Osteoblast (primary cell): ENCODE measurements at places on chromosomes 2 and 18. TPM values are rescaled to one million over a fixed set of nuclear protein-coding genes. Genes with fewer than 3 reads are reported as not detected.

Gene HOXD13
- total RNA-seq: not detected in 2 replicates

GRCh38 chr18:13290856-13291271 lies 72.3 kb downstream of the LDLRAD4 start:
- no peak for DNase-seq

GRCh38 chr2:171706152-171706803 lies 19.0 kb downstream of the DYNC1I2 start:
- DNase-seq: no peak

DNA sequence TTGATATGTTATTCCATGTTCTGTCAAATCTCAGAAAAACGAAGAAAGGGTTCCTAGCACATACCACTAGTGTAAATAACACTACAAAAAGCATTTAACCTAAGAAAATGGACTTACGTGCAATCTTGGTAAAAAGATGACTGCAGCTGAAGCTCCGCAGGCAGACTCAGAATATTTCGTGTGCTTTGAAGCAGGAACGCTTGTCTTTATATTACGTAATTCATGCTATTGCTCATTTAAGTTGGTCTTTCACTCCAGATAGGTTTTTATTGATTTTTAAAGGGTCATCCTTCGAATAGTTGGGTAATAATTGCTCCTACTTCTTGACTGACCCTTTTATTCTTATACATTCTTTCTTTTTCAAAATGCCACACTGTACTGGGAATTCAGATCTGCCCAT lies 44.0 kb downstream of the ID2 start:
- DNase-seq: no peak

Gene ABCB11
- total RNA-seq: under 0.01 TPM in 1 of 2 replicates, not detected in the other

Gene NFU1
- 34.0 and 36.2 TPM in 2 replicates for total RNA-seq

DNA sequence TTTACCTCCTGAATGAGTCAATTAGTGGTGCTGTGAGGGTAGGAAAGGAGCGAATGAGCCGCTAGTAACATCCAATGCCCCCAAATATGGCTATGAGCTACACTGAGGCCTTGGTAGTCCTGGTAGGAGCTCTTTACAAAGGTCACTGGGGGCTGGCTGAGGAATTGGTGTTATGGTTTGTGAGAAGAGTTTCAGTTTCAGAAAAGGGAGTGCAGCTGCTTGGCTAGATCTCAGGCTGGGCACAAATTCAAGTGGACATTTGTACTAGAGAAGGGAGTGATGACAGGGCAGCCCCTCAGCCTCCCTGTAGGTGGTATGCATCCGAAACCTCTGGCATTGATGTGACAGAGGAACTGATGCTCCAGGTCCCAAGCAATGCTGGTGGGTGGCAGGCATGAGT lies 13.9 kb upstream of the PAIP2B start:
- DNase-seq: no peak

DNA sequence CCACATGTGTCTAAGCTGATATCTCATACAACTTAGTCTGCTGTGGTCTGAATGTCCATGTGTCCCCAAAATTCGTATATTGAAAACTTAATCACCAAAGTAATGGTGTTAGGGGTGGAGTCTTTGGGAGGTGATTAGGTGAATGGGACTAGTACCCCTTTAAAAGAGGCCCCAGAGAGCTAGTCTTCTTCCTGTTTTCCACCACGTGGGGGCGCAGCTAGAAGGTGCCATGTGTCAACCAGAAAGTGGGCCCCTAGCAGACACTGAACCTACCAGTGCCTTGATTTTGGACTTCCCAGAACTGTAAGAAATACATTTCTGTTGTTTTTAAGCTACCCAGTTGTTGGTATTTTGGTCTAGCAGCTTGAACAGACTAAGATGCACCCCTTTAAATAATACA lies 86.6 kb downstream of the ASB1 start:
- peak; percentile 96 for DNase-seq

Gene TRIM43
- not detected in 2 replicates for total RNA-seq

GRCh38 chr2:187349326-187349944 lies 98.6 kb downstream of the CALCRL start:
- no peak for DNase-seq

- DNase-seq: no peak
Observed at GRCh38 chr2:85712336-85712735, 18.2 kb downstream of the GNLY start.

Gene TLX2
- total RNA-seq: under 0.01 and 0.36 TPM in 2 replicates
